Mesothelial cell of epicardium (in vitro differentiated cells): ENCODE measurements at places on chromosomes 7 and 10. TPM values are rescaled to one million over a fixed set of nuclear protein-coding genes. Genes with fewer than 3 reads are reported as not detected.
A peak's percentile ranks its signal among the peaks of the same experiment; 100 is the strongest.

Gene CPN1
- total RNA-seq: not detected in 3 replicates

Gene ZSCAN21
- 17.0 to 17.6 TPM (median 17.4 TPM) in 3 replicates for total RNA-seq

Gene GNGT1
- total RNA-seq: not detected in 3 replicates

Gene OPN4
- total RNA-seq: not detected in 3 replicates

Gene GHRHR
- total RNA-seq: 1.6 TPM in 1 of 3 replicates, not detected in the others

Gene RBP4
- total RNA-seq: 0.54 to 0.91 TPM (median 0.66 TPM) in 3 replicates

Gene GPER1
- total RNA-seq: 2.1 to 2.6 TPM (median 2.4 TPM) in 3 replicates

Gene LRMDA
- total RNA-seq: 2.0 to 3.3 TPM (median 2.7 TPM) in 3 replicates

Gene NACAD
- 9.2 to 11.4 TPM (median 10.3 TPM) in 3 replicates for total RNA-seq

DNA sequence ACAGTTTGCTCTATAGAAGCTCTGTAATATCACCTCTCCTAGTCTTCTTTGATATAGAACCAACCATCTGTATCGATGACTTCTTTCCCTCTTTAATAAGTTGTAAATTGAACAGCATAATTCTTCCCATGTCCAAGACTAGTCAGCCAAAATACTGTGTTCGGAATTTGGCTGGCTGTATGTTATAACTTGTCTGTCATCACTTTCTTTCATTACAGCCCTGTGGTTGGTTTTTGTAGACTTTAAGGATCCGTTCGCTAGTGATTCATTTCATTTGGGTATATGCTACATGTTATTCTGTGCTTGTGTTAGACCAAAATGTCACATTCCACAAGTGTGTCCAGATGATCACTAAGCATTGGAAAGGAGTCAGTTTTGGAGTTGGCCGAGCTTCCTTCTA, 155.4 kb upstream of the ITGB1 start:
- DNase-seq: no peak
- H3K27ac ChIP-seq: no peak overlapping the region
- H3K4me3 ChIP-seq: no peak overlapping the region

DNA sequence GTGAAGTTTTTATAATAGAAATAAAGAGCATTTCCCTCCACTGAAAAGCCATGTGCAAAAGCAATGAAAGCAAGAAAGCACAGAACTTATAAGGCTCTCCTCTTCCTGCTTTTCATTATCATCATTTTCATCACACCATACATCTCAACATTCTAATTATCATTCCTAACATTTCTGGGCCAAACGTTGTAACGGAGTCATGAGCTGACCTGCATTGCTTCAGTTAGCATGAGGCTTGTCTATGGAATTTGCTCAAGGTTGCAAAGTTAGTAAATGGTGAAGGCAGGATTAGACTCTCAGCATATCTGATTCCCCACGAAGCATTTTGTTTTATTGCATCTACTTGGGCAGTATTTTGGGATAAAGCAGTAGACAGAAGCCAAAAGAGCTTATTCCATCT, 11.4 kb downstream of the SCIN start:
- peak overlapping the region; percentile 32 for H3K27ac ChIP-seq
- no peak overlapping the region for H3K4me3 ChIP-seq
- H3K36me3 ChIP-seq: no peaks in the 10 kb centered on the region
- no peak for DNase-seq
- peaks cover 29% of the 10 kb centered on the region for H3K4me1 ChIP-seq
- H3K27me3 ChIP-seq: no peaks in the 10 kb centered on the region

GRCh38 chr10:27446091-27446918, 57.8 kb upstream of the RAB18 start:
- H3K27me3 ChIP-seq: no peaks in the 10 kb centered on the region
- peaks cover 6% of the 10 kb centered on the region for H3K4me1 ChIP-seq
- peak overlapping the region; percentile 66 for H3K27ac ChIP-seq

GRCh38 chr10:14476641-14477407, 146.1 kb upstream of the FRMD4A start:
- peaks cover 37% of the 10 kb centered on the region for H3K27me3 ChIP-seq
- H3K4me3 ChIP-seq: no peak overlapping the region
- no peaks in the 10 kb centered on the region for H3K36me3 ChIP-seq

DNA sequence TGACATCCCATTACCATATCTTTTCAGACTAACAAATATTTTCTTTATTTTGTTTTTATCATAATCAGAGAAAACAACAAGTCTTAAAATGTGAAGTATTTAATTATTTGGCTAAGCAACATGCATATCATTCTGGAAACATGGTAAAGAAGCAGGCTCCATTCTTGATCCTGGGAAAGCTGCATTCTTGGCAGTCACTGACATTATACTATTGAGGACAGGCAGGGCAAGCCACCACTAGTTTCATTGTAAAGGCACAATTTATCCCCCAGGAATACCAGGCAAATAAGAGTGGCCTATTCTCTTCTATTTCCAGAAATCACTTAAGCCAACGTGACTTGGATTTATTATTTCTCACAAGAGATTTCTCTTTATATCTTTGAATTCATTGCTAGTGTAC, 153.8 kb upstream of the AKR1E2 start:
- H3K4me3 ChIP-seq: no peak overlapping the region
- DNase-seq: no peak

GRCh38 chr7:22333680-22334141, 23.2 kb downstream of the RAPGEF5 start:
- H3K36me3 ChIP-seq: no peaks in the 10 kb centered on the region
- no peak for DNase-seq
- H3K27ac ChIP-seq: no peak overlapping the region
- H3K4me3 ChIP-seq: no peak overlapping the region

DNA sequence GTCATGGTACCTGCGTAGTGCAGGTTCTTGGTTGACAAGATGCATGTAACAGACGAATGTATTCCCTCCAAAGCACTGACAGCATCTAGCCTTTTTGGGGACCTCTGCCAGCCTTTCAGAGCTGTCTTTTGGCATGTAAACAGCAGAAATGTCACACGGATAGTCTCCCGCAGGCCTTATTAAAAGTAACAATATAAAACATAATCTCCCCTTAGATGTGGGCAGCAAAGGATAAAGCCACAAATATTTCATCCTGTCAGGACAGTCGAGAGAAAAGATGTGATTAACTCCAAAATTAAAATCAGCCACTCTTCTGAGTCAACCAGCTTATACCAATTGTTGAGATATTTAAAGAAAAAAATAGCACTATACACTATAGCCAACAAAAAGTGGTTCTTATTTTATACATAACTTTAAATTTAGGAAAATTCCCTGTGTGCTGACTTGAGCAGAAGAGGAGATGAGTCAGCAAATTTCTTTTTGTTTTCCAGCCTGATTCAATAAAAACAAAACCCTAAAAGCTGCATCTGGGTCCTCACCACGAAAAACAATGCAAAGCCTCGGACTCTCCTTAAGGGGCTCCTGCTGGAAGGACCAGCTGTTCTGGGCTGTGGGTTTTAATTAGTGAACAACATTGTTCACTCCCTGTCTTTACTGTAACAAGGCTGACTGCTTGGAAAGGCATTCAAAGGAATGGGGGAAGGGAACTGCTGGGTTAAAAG, 240.2 kb downstream of the ADAM12 start:
- H3K4me3 ChIP-seq: no peak overlapping the region
- peak overlapping the region; percentile 37 for H3K27ac ChIP-seq
- H3K27me3 ChIP-seq: no peaks in the 10 kb centered on the region
- DNase-seq: peak; percentile 20

- no peak for DNase-seq
- no peaks in the 10 kb centered on the region for H3K27me3 ChIP-seq
- no peaks in the 10 kb centered on the region for H3K36me3 ChIP-seq
Measured at GRCh38 chr10:664301-664700, 25.2 kb downstream of the DIP2C start.

- H3K4me3 ChIP-seq: no peak overlapping the region
- no peaks in the 10 kb centered on the region for H3K36me3 ChIP-seq
- H3K27me3 ChIP-seq: no peaks in the 10 kb centered on the region
- DNase-seq: no peak
- H3K4me1 ChIP-seq: peaks cover 8% of the 10 kb centered on the region
Measured at GRCh38 chr7:10655031-10655430, 318.6 kb upstream of the PHF14 start.

DNA sequence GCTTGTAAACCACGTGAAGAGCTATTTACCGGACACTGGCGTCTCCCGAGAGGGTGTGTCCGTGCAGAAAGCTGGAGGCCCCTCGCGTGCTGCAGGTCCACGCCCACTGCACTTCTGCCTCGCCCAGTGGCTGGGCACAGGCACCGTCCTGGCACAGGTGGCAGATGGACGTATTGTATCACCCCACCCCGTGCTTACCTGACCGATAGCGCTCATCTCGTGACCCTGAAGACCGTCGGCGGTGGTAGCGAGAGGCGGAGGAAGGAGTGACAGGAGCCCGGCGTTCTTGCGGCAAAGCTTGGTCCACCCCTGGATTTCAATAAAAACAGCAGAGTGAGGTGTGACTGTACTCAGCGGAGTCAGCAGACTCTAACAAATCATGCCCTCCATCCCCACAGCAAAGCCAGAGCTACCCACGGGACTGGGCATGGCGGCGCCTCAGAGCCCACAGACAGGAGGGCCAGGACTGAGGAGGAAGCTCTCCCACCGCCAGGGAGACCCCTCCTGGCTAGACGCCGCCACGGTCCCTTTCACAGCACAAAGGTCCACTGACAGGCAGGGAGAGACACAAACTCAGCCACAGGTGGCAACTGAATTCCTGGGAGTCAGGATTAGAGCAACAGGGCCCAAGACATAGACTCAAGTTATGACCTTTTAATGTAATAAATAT, 217.1 kb downstream of the DIP2C start:
- H3K27me3 ChIP-seq: no peaks in the 10 kb centered on the region
- DNase-seq: no peak
- H3K4me3 ChIP-seq: no peak overlapping the region
- peaks cover 48% of the 10 kb centered on the region for H3K36me3 ChIP-seq

DNA sequence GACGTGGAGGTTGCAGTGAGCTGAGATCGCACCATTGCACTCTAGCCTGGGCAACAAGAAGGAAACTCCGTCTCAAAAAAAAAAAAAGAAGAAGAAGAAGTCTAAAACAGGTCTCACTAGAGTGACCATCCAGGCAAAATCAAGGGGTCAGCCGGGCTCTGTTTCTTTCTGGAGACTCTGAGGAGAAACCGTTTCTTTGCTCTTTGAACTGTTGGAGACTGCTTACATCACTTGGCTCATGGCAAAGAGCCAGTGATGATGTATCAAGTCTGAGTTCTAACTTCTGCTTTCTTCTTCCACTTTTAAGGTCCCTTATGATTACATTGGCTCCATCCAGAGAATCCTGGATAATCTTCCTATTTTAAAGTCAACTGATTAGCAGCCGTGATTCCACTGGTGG, 306.8 kb downstream of the WDR11 start:
- peaks cover 6% of the 10 kb centered on the region for H3K4me1 ChIP-seq
- H3K36me3 ChIP-seq: no peaks in the 10 kb centered on the region
- H3K27me3 ChIP-seq: no peaks in the 10 kb centered on the region

DNA sequence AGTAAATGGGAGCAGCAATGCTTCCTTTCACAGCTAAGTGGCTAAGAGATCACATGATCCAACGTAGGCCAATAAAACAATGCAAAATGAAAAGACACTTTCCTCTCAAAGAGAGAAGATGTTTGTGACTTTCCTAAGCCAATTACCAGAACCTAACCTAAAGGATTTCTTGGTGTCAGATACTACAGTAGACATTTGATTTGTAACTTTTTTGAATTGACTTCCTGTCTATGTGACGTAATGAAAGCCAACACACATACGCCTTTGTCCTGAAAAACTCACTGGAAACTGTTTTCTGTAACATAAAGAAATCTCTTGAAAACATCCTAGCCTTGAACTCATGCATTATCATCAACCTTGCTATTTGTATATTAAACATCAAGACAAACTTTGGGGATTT, 417.1 kb downstream of the GPAM start:
- H3K4me1 ChIP-seq: no peaks in the 10 kb centered on the region
- no peak for DNase-seq
- no peak overlapping the region for H3K4me3 ChIP-seq
- H3K36me3 ChIP-seq: no peaks in the 10 kb centered on the region
- peaks cover 28% of the 10 kb centered on the region for H3K27me3 ChIP-seq
- H3K27ac ChIP-seq: no peak overlapping the region

- H3K4me3 ChIP-seq: no peak overlapping the region
- H3K27ac ChIP-seq: no peak overlapping the region
- H3K27me3 ChIP-seq: peaks cover 7% of the 10 kb centered on the region
- peaks cover 2% of the 10 kb centered on the region for H3K36me3 ChIP-seq
Measured at GRCh38 chr10:111493024-111493625, 416.3 kb downstream of the ADRA2A start.

- no peaks in the 10 kb centered on the region for H3K27me3 ChIP-seq
- DNase-seq: no peak
- H3K36me3 ChIP-seq: peaks cover 2% of the 10 kb centered on the region
- H3K4me1 ChIP-seq: peaks cover 15% of the 10 kb centered on the region
Measured at GRCh38 chr7:135914346-135914745, 62.8 kb downstream of the MTPN start.

DNA sequence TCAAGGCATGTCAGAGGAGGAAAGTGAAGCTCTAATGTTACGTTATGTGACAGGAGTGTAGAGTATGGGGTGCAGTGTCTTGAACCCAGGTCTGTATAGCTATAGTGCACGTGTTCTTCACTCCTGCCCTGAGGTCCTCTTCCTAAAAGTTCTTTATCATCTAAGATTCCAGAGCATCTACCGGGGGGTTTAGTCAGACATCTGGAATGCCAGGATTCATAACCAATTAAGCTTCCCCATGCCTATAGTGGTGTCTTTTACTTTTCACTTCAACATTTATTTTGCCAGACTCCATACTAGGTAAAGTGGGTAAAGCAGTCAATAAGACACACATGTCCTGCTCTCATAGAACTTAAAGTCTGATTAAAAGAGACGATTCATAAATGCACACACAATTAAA, 22.4 kb downstream of the PPP1R3C start:
- H3K36me3 ChIP-seq: peaks cover 8% of the 10 kb centered on the region
- peak overlapping the region; percentile 26 for H3K27ac ChIP-seq
- peaks cover 26% of the 10 kb centered on the region for H3K4me1 ChIP-seq
- no peaks in the 10 kb centered on the region for H3K27me3 ChIP-seq
- H3K4me3 ChIP-seq: no peak overlapping the region

DNA sequence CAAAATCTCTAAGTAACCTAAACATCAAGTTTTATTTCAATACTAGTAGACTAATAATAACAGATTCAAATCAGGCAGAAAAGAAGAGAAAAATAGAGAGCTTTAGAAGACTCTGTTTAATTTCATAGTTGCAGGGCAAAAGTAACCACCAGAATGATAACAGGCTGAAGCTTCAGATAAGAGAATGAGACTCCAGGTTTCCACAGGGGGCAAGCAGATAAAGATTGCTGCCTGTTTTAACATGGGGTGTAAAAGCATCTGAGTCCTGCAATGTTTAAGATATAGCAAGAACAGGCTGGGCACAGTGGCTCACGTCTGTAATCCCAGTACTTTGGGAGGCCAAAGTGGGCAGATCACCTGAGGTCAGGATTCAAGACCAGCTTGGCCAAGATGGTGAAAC, 11.0 kb downstream of the CROT start:
- DNase-seq: no peak
- H3K36me3 ChIP-seq: peaks cover 66% of the 10 kb centered on the region
- no peaks in the 10 kb centered on the region for H3K4me1 ChIP-seq

GRCh38 chr10:116120688-116121455, 152.1 kb downstream of the GFRA1 start:
- no peak overlapping the region for H3K4me3 ChIP-seq
- H3K27me3 ChIP-seq: no peaks in the 10 kb centered on the region
- H3K36me3 ChIP-seq: peaks cover 7% of the 10 kb centered on the region
- DNase-seq: no peak
- peak overlapping the region; percentile 15 for H3K27ac ChIP-seq

GRCh38 chr7:6476596-6477317, 29.0 kb upstream of the DAGLB start:
- H3K27me3 ChIP-seq: no peaks in the 10 kb centered on the region
- H3K27ac ChIP-seq: no peak overlapping the region
- H3K36me3 ChIP-seq: peaks cover 16% of the 10 kb centered on the region
- H3K4me1 ChIP-seq: peaks cover 11% of the 10 kb centered on the region
- no peak for DNase-seq

- peaks cover 17% of the 10 kb centered on the region for H3K4me1 ChIP-seq
- peaks cover 2% of the 10 kb centered on the region for H3K36me3 ChIP-seq
- H3K27ac ChIP-seq: no peak overlapping the region
- no peaks in the 10 kb centered on the region for H3K27me3 ChIP-seq
Measured at GRCh38 chr7:118793582-118793981, 569.1 kb downstream of the ANKRD7 start.
